ENCODE measurements at places on chromosomes 4 and X.

- no peak for DNase-seq
These were observed 14.3 kb upstream of the NAT8L start for GRCh38 chr4:2044542-2045517.

- DNase-seq = no peak
These were observed 46.7 kb upstream of the MXRA5 start for GRCh38 chrX:3393178-3393577.

DNA sequence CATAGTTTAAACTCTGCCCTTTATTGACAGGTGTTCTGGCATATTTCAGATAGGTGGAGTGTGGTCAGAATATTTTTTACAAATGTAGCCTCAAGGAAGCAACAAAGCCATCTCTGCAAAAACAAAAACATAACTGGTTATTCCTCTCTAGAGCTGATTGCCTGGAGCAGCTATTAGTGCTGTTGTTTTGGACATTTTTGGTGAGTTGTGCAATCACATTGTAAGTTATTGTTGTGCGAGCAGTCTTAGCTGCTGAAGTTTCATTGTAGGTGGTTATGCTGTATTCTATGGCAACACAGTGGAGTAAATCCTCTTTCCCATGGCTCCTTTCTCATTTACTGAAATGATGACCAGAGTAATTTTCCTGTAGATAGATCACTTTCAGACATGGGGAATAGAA lies 1413.0 kb downstream of the PCDH7 start:
- DNase-seq = no peak

GRCh38 chr4:22884157-22884556 lies 191.4 kb downstream of the GBA3 start:
- no peak for DNase-seq

DNA sequence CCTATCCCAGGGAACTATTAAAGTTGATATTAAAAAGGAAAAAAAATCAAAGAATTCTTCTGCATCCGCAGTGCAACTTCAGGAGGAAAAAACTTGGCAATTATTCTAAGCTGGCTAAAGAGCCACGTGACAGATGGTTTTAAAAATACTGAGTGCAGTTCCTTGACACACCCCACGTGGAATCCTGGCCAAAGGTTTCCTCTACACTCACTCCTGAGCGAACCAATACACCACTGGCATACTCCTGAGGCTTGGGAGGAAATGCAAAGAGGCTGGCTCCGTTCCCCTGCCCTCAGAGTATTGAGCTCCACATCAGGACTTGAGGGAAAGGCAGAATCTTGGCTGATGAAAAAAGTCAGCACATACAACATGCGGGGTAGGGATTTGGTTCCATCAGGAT lies 133.8 kb upstream of the ATP6AP2 start:
- DNase-seq = no peak

GRCh38 chr4:76582817-76583087 lies 147.7 kb downstream of the SHROOM3 start:
- DNase-seq = no peak

- no peak for DNase-seq
These were observed 24.4 kb upstream of the DCK start for GRCh38 chr4:70969076-70969475.

DNA sequence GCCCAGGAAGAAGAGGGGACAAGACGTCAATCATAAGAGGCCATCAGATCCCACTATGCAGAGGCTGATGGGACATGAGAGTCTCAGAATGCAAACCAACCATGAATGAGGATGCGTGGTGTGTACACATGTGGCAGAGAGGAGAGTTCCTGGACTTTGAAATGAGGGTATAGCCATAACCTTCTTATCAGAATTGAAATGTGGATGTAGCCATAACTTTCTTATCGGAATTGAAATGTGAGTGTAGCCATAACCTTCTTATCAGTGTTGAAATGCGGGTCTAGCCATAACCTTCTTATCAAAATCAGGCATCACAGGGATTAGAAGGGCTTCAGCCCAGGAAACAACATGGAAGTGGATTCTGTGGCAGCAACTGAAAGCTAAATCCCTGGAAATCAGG lies 415.5 kb upstream of the FAT1 start:
- no peak for DNase-seq
